Occipital lobe (tissue), 3 donors: ENCODE measurements at places on chromosomes 5 and 9.

- DNase-seq, result no peak
These were observed 87.5 kb downstream of the SECISBP2 start for GRCh38 chr9:89405826-89406225.

DNA sequence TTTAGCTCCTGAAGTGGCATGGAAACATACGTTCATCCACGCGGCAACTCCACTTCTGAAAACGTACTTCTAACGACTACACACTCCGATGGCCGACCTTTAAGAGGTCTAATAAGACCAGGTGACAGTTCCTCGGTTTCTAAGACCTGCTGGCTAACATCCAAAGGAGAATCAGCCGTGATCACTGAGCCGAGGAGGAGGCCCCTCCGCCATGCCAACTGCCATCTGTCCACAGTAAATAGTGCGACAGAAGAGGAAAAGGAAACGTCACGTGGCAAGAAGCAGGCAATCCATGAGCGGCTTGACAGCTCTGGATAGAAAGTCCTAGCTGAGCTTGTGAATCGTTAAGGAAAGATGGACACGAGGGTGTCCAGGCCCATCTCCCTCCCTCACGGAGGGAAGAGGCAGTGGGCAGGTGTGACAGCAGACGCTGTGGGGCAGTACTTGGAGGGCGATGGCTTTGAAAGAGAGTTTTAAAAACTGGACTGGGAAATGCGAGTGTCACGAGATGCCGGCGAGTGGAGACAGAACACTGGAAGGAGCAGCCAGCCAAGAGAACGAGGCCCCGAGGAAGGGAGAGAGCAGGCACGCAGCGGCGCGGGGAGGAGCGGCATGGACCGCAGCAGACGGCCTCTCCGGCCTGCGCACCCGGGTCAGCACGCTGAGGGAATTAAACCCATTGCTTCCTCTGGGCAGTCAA, 66.7 kb upstream of the TBC1D9B start:
- DNase-seq, result no peak

DNA sequence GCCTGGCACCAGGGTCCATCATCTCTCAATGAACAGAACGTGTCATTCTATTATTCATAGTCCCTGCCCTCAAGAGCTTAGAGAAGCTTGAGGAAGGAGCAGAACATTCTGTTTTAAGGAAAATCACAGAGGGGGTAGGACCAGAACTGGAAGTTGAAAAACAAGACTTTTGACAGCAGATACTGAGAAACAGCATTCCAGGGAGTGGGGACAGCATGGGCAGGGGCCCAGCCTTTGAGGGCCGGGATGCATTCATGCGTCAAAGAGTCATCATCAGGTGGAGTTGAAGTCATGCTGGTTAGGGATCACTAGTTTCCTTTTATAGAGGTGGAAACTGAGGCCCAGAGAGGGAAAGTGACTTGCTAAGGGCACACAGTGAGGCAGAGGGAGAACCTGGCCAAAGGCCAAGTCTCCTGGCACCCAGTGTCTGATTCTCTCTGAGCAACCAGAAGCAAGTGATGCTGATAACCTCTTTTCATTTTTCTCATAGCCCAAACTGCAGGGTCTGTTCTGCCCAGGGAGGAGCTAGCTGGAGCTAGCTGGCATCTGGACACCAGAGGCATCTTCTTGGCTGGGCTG, 41.5 kb upstream of the STXBP1 start:
- no peak for DNase-seq

GRCh38 chr9:660227-660626, 181.3 kb upstream of the DMRT1 start:
- no peak for DNase-seq

GRCh38 chr9:112487008-112487798, 576 bp downstream of the KIAA1958 start:
- peak; percentile 40 for DNase-seq

GRCh38 chr5:4777435-4777834, 362.7 kb upstream of the ADAMTS16 start:
- no peak for DNase-seq

- DNase-seq, result no peak
These were observed 41.2 kb downstream of the EXD3 start for GRCh38 chr9:137381501-137382443.

DNA sequence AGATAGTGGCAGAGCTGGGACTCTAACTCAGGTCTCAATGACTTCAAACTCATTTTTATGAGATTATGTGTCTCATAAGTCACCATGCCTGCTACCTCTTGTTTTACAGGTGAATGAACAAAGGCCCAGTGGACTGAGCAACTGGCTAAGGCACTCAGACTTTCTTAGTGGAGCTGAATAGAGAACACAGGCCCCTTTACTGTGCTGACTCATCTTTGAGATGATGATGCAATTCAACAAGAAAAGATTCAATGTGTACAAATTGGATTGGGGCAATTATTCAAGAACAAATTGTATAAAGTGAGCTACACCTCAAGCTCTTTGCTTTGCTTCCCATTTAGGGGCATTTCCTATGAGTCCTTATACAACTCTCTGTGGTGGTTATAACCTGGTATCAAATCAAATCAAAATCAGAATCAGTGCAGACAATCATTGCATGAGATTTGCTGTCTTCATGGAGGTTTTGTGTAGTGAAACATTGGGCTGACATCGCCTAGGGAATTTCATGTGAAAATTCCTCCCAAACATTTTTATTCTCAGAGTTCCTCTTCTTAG, 84.3 kb upstream of the PPP2R2B start:
- no peak for DNase-seq

- no peak for DNase-seq
These were observed 29.6 kb upstream of the UGCG start for GRCh38 chr9:111866976-111867375.

- no peak for DNase-seq
These were observed 126.8 kb downstream of the TMEM174 start for GRCh38 chr5:73299665-73300336.

DNA sequence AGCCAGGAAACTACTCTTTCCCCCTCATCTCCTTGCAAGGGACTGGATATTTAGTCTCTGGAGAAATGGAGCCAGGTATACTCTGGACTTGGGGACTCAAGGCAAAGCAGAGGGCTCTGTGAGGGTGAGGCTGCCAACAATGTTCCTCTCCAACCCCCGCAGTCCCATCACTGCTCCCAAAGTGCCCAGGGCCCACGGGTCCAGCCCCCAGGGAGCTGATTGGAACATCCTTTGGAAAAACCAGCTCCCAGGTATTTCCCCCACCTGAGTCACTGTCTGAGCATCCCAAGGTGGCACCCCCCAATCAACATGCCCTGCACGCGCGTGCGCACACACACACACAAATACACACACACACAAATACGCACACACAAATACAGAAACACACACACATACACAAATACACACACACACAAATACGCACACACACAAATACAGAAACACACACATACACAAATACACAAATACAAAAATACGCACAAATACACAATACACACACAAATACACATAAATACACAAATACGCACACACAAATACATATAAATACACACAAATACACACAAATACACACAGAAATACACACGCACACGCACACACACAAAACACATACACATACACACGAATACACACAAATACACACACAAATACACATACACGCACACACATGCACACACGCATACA, 137.4 kb downstream of the DAB2IP start:
- DNase-seq, result no peak

- no peak for DNase-seq
These were observed 65.7 kb upstream of the TNFAIP8 start for GRCh38 chr5:119290161-119290569.

DNA sequence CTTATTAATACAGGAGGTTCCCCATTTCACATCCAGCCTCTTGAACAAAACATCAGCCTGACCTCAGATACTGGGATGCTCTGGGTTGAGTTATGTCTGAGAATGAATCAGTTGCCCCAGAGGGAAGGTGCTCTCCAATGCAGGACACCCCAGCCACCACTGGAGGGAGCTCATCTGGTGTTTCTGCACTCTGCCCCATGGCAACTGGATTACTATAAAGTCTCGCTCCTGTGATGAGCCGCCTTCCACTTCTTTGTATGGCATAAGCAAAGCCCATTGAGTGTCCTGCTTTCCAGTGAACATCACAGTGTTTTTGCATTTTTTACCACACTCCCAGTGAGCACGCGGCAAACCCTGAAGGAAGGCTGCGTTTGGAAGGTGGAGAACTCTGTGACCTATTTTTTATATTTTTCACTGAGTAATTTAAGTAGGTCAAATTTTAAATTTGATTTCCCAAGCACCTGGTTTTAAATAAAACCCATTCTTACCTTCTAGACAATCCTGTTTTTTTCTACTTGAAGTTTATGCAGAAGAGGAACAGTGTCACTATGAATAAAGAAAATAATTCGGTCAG, 176.9 kb upstream of the WWC1 start:
- DNase-seq, result no peak

DNA sequence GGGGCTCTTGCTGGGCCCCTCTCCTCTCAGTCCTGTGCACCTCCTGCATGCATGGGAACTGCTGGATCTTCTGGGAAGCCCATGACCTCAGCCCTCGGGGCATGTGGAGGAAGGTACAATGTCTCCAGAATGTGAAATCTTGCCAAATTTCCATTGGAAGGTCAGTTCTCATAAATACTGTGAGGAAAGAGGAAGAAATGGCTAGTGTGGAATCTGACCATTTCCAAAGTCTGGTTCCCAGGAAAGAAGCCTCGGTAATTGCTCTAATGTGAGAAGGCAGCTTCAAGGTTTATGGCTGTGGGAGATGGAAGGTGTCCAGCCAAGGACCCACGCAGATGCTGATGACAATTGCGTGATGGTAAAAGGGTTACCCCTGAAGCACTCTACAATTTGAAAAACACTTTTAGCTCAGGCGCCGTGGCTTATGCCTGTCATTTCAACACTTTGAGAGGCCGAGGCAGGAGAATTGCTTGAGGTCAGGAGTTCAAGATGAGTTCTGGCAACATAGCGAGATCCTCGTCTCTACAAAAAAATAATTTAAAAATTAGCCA, 8.1 kb upstream of the IL17B start:
- no peak for DNase-seq

GRCh38 chr5:17436350-17436749, 61.7 kb upstream of the TAF11L2 start:
- no peak for DNase-seq

GRCh38 chr5:10110228-10110627, 139.5 kb downstream of the ATPSCKMT start:
- no peak for DNase-seq

DNA sequence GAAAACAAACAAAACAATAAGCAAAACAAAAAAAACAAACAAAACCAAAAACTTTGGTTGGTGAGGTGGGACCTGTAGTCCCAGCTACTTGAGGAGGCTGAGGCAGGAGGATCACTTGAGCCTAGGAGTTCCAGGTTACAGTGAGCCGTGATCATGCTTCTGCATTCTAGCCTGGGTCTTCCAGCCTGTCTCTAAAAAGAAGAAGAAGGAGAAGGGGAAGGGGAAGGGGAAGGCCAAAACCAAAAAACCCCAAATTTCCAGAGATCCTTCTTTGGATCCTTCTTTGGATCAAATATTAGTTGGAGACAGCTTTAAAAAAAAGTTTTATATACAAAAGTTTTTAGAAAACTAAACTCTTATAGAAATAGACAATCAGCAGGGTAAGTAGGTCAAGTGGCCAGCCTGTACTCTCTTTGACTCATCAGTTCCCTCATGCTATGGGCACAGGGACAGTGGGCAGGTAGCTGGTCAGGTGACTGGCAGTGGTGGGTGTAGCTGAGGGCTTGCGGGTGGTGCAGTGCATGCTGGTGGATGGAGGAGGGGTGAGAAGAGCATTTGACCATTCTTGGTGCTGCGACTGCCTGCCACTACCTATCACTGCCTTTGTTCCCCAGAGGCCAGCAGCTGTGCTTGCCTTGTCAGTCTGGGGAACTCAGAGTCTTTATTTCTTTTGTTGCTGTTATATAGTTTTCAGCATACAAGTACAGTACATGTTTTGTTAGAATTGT, 12.6 kb downstream of the RCL1 start:
- DNase-seq, result no peak

DNA sequence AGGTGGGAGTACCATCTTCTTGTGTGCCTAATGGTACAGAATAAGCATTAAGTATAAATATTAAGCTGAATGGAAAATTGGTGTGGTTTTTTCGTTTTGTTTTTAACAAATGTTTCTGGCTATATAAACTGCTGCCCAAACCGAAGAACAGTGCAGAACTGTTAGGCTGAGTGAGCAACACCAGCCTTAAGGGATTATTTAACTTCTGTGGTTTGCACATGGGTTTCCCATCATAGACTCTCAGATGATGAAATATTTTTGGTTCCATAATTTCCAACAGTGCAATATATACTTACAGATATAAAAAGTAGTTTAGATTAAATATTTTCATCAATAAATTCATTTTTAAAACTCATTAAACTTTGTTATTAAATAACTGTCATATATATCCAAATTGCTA, 16.4 kb downstream of the C5orf63 start:
- no peak for DNase-seq

DNA sequence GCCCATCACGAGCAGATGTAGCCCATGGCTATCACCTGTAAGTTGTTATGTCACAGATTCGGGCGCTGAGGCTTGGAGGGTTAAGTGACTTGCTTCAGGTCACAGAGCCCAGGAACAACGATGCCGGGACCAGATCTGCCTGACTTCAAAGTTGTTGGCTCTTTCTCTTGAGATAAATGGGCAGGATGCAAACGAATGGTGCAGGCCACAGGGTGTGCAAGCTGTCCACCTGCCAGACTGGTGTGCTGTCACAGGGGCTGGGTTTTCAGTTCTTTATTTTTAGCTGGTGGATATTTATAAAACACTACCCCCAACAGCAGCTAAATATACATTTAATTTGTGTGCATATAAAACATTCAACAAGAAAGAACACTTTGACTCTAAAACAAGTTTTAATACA, 17.7 kb upstream of the PHYKPL start:
- no peak for DNase-seq

- DNase-seq, result no peak
These were observed 386.0 kb downstream of the SPOCK1 start for GRCh38 chr5:137113161-137113560.

DNA sequence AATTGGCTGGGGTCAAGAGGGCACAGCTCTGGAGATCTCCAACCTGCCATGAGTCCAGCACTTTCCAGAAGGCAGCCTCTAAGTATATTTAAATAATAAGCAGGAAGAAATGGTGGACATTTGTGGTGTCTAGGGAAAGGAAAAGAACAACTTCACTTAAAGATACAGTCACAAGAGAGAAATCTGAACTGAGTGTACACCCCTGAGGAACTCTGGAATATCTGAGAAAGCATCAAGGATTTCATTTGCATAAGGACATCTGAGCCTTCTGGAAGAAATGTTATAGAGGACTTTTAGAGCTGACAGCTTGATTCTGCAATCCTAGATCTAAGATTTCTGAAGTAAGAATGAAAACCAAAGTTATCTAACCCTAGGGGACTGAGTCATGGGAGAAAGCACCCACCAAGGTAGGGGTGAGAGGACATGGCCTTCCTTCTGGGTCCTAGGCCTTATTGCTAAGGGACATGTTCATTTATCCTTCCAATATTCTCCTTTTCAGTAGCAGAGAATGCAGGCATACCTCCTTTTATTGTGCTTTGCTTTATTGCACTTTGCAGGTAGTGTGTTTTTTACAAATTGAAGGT, 253.4 kb upstream of the SLC24A2 start:
- DNase-seq, result no peak

- DNase-seq, result no peak
These were observed 26.8 kb upstream of the DUSP1 start for GRCh38 chr5:172797771-172798191.
